Cardiac ventricle fibroblast (primary cell): ENCODE measurements at places on chromosomes 6 and 20. TPM values are rescaled to one million over a fixed set of nuclear protein-coding genes. Genes with fewer than 3 reads are reported as not detected.

Gene SPATS1
- not detected in 2 replicates for total RNA-seq

Gene HEBP2
- total RNA-seq, result 29.8 and 39.9 TPM in 2 replicates

Gene TBCC
- 27.8 and 38.4 TPM in 2 replicates for total RNA-seq

Gene SLC35D3
- not detected in 2 replicates for total RNA-seq

Gene ZSWIM1
- total RNA-seq, result 8.3 and 11.1 TPM in 2 replicates

Gene STX16
- total RNA-seq, result 20.4 and 24.9 TPM in 2 replicates

Gene FLRT3
- not detected in 2 replicates for total RNA-seq

Gene PCMT1
- total RNA-seq, result 91.9 and 98.0 TPM in 2 replicates

Gene RAMACL
- total RNA-seq, result 2.1 and 3.2 TPM in 2 replicates

Gene CLIC5
- total RNA-seq, result 0.25 TPM in 1 of 2 replicates, not detected in the other

Gene PTCRA
- not detected in 2 replicates for total RNA-seq

Gene DACT2
- 5.3 and 8.5 TPM in 2 replicates for total RNA-seq

Gene CPXM1
- total RNA-seq, result 85.5 and 93.2 TPM in 2 replicates

Gene SLC22A16
- 0.39 and 0.62 TPM in 2 replicates for total RNA-seq

Gene MYCT1
- 0.75 and 0.93 TPM in 2 replicates for total RNA-seq

Gene MOCS3
- total RNA-seq, result 5.9 and 6.3 TPM in 2 replicates

Gene CAGE1
- total RNA-seq, result not detected in 2 replicates

Gene NNAT
- total RNA-seq, result not detected in 2 replicates

Gene CCM2L
- 0.06 TPM in 1 of 2 replicates, not detected in the other for total RNA-seq

Gene CFAP206
- total RNA-seq, result 0.37 and 1.2 TPM in 2 replicates
